DMS153 (cell line): ENCODE measurements at places on chromosomes 6 and 20.

- no peak for DNase-seq
Observed at GRCh38 chr6:165701564-165702354, 38.7 kb upstream of the PDE10A start.

DNA sequence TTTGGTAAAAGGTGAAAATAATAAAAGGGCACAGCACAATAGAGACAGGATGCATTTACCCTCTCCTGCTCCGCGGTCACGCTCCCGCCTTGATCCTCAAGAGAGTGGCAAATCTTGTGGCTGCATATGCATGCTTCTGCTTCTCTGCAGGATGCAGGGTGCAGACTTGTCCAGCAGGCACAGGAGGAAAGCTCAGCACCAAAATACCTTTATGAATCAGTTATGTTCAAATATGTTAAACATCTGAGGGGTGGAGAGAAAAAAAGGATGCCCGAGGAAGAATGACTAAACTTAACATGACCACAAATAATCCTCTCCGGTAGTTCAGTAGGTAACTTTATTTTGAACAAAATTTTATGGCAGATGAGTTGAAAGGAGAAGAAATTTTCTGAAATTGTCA, 366.1 kb upstream of the SOX4 start:
- DNase-seq: no peak

DNA sequence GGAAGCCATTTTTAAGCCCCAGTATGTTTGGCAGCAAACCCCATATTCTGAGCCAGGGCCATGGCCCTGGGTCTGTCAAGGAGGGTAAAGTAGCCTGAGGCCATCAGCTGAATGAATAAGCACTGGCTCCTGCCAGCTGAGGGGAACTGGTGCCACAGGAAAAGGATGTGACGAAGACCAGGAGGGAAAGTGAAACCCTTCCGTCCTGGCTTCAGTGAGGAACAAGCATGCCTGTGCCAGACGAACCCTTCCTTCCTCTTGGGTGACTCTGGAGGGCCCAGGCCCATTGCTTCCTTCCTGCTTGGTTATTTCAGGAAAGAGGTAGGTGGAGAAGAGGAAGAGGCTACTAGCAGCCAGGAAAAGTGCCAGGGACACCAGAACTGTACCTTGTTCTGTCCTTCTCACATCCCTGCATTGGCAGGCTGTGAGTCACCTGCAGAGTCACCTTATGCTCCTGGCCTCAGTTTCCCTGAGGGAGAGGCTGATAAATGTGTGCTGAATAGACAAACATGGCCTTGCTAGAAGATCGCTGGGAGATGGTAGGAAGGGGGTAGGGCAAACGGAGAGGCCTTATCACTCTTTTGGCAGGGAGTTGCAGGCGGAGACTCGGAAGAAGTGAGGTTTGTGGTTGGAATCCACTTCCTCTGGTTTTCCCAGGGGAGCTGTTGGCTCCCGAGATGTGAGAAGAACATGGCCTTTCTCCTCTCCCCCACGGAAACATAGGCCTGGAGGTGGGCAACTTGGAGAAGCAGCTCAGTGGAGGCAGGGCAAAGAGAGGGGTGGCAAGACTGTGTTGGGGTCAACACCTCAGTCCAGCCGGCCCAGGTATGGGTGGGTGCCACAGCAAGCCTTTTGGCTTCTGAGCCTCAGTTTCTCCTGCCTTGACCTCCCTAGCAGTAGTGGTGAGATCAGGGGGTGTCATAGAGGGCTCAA, 37.4 kb downstream of the COX4I2 start:
- DNase-seq: no peak

- no peak for DNase-seq
Observed at GRCh38 chr6:35533981-35534380, 21.3 kb upstream of the TULP1 start.

GRCh38 chr6:91437315-91437729, 850.5 kb upstream of the MAP3K7 start:
- DNase-seq: no peak

GRCh38 chr6:124679387-124679786, 282.9 kb upstream of the RNF217 start:
- DNase-seq: no peak
